Upper lobe of right lung (tissue), 1 donor: ENCODE measurements at places on chromosomes 5 and 9.
A peak's percentile ranks its signal among the peaks of the same experiment; 100 is the strongest.

GRCh38 chr5:125232779-125233230, 486.4 kb upstream of the ZNF608 start:
- no peaks in the 10 kb centered on the region for H3K27me3 ChIP-seq
- no peaks in the 10 kb centered on the region for H3K36me3 ChIP-seq
- no peak for DNase-seq
- no peak overlapping the region for H3K4me3 ChIP-seq
- no peak overlapping the region for H3K27ac ChIP-seq
- H3K4me1 ChIP-seq = no peaks in the 10 kb centered on the region

GRCh38 chr5:167726642-167727041, 564.8 kb upstream of the WWC1 start:
- no peaks in the 10 kb centered on the region for H3K27me3 ChIP-seq
- H3K36me3 ChIP-seq = no peaks in the 10 kb centered on the region
- H3K4me1 ChIP-seq = no peaks in the 10 kb centered on the region

DNA sequence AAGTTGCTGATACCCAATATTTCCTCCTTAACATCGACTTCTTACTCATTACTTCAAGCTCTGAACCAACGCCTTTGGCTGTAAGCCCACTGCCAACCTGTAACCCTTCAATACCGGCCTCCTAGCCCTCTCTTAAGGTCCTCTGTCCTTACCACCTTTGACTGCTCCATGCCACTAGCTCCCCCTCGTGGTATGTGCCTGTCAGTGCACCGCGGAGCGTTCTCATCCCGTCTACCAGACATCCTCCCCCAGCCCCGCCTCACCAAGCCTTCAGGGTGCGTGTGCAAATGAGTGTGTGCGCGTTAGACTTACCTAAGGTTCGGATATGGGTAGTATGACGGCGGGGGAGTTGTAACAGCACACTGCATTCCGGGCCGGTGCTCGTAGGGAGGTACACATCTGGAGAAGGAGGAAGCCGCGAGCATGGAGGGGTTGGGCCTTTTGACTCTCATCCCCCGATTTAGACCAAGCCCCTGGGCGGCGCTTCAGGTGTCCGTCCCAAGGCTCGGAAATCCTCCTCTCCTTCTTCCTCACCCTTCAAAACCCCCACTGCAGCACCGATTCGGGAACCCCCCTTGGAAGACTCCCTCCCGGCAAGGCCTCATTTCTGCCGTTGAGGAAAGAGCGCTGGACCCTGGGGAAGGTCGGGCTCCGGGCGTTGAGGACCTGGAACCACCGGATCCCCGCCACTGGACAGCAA, 2.8 kb upstream of the MYORG start:
- H3K4me1 ChIP-seq = peaks cover 22% of the 10 kb centered on the region
- H3K27ac ChIP-seq = no peak overlapping the region
- H3K27me3 ChIP-seq = no peaks in the 10 kb centered on the region
- peak overlapping the region; percentile 66 for H3K4me3 ChIP-seq
- peak; percentile 93 for DNase-seq

GRCh38 chr9:127837346-127837745, 17.1 kb downstream of the ENG start:
- DNase-seq = no peak
- H3K4me3 ChIP-seq = no peak overlapping the region
- H3K27ac ChIP-seq = peak overlapping the region; percentile 91
- H3K27me3 ChIP-seq = no peaks in the 10 kb centered on the region
- peaks cover 19% of the 10 kb centered on the region for H3K36me3 ChIP-seq
- H3K4me1 ChIP-seq = peaks cover 75% of the 10 kb centered on the region

DNA sequence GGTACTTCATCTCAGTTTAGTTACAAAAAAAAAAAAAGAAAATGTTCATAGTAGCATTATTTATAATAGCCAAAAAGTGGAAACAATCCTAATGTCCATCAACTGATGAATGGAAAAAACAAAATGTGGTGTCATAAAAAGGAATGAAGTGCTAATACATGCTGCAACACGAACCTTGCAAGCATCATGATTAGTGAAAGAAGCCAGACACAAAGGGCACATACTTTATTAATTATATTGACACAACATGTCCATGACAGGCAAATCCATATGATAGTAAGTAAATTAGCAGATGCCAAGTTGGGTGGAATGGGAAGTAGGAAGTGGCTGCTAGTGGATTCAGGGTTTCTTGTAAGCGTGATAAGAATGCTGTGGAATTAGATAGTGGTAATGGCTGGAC, 54.2 kb downstream of the PCDHGC5 start:
- no peak overlapping the region for H3K4me3 ChIP-seq
- no peak overlapping the region for H3K27ac ChIP-seq
- H3K27me3 ChIP-seq = no peaks in the 10 kb centered on the region
- H3K4me1 ChIP-seq = no peaks in the 10 kb centered on the region
- no peak for DNase-seq

DNA sequence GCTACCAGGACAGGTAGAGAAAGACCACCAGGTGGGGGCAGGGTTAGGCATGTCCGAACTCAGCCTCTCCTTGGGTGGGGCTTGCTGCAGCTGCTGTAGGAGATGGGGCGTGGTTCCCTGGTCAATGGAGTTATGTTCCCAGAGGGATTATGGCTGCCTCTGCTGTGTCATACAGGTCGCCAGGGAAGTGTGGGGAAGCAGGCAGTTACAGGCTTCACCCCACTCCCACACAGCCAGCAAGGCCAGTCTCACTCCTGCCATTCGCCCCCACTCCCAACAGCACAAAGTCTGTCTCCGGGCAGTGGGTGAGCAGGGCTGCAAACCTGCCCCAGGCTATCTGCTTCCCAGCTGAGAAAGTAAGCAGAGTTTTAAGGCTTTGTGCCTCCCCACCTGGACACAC, 20.0 kb upstream of the CEP72 start:
- no peak overlapping the region for H3K27ac ChIP-seq
- peaks cover 29% of the 10 kb centered on the region for H3K27me3 ChIP-seq
- no peaks in the 10 kb centered on the region for H3K4me1 ChIP-seq
- no peaks in the 10 kb centered on the region for H3K36me3 ChIP-seq
- H3K4me3 ChIP-seq = no peak overlapping the region

- H3K4me3 ChIP-seq = no peak overlapping the region
- H3K4me1 ChIP-seq = no peaks in the 10 kb centered on the region
Observed at GRCh38 chr9:98935071-98935505, 8.6 kb upstream of the COL15A1 start.
